Amygdala (tissue), 56 donors: ENCODE measurements at places on chromosomes 7 and 10.

DNA sequence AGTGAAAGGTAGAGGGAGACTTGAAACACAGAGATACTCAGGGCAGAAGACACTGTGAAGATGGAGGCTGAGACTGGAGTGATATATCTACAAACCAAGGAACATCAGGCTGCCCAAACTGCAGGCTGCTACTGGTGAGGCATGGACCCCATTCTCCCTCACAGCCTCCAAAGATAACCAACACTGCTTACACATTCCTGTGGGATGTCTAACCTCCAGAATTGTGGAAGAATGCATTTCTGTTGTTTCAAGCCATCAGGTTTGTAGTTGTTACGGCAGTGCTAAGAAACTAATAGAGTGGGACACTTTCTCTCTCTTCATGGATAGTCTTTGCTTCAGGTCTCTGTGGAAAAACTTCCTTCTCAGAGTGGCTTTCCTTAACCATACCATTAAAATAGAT lies 182.6 kb upstream of the TMEM106B start:
- DNase-seq, result no peak

DNA sequence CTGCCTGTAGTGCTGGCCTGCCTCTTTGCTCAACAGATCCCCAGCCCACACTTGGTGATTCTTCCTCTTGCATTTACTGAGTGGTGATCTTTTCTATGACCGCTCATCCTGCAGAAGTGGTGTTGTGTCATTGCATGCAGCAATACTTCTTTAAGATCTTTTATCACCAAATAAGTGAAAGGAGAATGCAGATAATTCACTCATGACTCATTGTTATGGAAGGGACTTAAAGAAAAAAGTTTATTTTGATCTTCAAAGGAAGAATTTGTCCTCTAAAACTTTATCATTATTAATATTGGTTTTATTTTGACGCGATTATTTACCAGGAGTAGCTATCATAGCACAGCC lies 489.1 kb upstream of the CELF2 start:
- no peak for DNase-seq

DNA sequence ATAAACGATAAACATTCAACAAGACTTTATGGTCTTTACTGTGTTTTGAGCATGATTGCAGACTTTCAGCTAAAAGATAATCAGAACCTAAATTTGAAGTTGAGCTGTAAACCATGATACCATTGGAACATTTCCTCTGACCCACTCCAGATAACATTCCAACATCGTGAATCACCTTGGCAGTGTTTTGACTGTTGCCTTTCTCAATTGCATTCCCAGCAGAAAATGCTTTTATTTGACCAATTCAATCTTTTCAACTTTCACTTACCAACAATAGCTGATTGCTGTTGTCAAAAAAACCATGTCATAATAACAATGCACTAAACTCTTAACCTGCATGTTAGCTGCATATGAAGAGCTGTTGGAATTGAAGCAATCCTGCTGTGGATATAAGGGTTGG lies 165.5 kb downstream of the MDFIC start:
- DNase-seq, result no peak

DNA sequence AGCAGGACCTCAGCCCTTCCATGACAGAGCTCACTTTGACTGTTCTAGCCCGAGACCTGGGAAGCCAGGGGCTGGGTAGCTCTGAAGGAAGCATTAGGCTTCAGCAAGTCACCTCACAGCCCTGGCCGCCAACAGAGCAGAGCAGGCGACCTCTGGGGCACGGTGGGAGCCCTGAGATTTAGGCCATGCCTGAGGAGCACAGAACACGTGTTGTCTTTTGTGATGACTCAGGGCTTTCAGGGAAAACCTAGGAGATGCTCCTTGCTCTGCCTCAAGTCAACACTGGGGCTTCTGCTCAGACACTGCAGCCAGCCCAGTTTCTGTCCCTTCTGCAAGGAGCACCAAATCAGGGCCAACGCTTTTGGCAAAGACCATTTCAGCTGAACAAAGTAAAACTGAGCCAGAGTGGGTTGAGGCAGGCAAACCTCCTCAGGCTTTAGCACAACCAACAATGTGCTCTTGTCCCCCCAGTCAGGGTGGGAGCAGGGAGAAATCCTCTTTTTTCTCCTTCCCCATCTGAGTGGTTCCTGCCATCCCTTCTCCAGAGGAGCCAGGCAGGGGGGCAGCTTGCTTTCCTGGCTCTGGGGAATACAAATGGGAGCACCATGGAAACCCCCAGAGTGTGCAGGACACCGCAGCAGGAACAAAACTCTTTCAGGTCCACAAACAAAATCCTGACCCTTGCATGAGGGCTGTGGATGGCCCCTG lies 14.4 kb downstream of the CAMK2G start:
- DNase-seq, result peak; percentile 63

DNA sequence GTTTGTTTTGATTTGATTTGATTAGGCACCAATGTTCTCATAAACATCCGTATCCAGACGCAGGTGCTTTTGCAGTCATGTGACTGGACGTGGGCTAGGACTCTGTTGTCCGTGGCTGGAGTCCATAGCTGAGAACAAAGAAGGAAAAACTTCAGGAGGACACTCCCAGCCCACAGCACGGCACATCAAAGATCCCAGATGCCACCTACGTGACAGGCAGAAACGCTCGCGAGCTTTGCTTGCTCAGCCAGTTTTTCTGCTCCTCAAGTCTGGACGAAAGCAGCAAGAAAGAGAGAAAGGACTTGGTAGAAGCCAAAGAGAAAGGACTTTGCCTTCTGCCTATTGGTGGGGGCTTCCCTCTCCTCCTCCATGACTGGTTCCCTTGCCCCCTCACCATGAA lies 6.9 kb upstream of the ZKSCAN1 start:
- DNase-seq, result no peak

DNA sequence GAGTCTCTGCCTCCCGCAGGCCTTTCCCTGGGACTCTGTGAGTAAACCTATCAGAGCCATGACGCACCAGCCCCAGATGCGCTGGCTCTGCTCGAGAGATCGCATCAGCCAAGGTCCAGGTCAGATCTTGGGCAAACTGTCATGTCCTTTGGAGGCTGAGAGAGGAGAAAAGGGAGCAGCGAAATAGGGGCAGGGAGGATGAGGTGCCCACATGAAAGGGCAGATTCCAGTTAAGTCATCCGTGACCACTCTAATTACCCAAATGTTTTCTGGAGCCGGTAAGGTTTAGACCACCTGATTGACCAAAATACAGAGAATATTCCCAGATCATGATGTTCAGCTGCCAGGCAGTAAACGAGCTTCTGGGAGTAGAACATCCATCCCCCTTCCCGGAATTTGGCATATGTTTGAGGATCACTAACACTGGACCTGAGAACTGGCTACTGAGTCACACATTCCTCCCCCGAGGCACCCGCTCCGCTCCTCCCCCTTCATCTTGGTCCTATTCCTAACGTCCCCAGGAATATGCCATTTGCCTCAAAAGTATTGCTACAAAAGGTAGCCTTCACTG lies 88.0 kb downstream of the FGFR2 start:
- DNase-seq, result no peak

DNA sequence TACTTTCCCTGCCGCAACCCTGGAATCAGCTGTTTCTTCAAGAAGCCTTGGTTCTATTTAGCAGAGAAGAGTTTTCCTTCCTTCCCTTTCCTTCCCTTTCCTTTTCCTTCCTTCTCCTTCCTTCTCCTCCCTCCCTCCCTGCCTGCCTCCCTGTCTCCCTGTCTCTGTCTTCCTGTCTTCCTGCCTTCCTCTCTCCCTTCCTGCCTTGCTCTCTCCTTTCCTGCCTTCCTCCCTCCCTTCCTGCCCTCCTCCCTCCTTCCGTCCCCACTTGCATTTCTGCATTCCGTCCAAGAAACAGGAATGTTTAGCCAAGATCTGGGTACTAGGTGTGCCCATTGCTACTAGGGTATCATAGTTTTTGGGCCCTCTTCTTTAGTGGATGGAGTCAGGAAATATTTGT lies 21.9 kb downstream of the SND1 start:
- no peak for DNase-seq

GRCh38 chr7:69967689-69968450 lies 369.6 kb downstream of the AUTS2 start:
- no peak for DNase-seq

GRCh38 chr7:152899548-152900109 lies 140.1 kb downstream of the ACTR3B start:
- no peak for DNase-seq

DNA sequence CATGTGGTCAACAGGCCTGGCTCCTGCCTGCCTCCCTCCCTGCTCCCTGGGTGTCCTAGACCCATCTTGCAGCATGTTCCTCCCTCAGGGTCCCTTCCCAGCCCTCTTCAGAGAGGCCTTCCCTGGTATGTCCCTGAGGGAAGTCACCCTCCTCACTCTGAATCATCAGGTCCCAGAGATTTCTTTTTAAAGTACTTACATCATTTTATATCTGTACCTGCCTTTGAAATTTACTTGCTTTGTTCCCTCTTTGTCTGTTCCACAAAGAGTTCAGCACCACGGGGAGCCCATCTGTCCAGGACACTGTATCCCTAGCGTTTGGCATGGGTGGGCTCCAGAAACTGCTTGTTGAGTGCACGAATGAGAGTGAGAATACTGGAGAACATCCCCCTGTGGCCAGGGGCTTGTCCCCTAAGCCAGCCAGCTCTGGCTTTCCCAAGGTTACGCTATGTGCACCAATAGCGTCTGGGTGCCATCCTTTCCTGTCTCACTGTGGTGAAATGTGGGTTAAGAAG lies 50.6 kb upstream of the IGFBP3 start:
- no peak for DNase-seq

DNA sequence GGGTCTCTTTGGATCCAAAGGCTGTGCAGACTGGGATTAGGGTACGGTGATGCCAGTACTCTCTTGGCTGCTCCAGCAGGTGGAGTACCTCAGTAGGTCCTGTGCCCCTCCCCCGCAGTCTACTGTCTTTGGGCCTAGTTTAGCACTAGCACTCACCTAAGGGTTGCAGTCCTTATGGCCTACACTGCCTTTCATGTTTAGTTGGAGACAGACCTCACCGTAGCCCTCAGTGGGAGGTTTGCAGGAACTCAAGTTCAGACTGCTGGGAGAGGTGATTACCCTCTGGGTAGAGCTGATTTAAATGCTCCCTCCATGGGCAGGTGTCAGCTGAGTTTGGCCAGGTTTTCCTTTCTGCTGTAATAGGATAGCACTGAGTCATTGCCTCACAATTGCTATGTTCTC lies 210.8 kb upstream of the TMEM196 start:
- no peak for DNase-seq

DNA sequence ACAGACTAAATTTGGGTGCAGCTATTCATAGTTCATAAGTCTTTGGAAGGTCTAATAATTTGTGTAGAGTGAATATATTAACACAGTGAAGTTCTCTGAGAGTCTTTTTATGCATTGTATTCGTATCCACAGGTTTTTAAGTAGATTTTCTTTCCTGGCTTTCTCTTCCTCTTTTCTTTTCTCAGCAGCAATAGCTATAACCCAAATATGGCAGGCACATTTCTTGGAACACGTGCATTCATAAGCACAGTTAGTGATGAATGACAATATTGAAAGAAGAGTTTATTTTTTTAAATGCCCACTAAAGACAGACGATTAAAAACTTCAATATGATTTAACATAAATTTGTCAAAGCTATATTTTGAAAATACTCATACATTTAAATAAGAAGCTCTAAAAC lies 220.5 kb upstream of the MBL2 start:
- DNase-seq, result no peak

GRCh38 chr7:22598318-22598920 lies 98.4 kb upstream of the STEAP1B start:
- DNase-seq, result no peak

DNA sequence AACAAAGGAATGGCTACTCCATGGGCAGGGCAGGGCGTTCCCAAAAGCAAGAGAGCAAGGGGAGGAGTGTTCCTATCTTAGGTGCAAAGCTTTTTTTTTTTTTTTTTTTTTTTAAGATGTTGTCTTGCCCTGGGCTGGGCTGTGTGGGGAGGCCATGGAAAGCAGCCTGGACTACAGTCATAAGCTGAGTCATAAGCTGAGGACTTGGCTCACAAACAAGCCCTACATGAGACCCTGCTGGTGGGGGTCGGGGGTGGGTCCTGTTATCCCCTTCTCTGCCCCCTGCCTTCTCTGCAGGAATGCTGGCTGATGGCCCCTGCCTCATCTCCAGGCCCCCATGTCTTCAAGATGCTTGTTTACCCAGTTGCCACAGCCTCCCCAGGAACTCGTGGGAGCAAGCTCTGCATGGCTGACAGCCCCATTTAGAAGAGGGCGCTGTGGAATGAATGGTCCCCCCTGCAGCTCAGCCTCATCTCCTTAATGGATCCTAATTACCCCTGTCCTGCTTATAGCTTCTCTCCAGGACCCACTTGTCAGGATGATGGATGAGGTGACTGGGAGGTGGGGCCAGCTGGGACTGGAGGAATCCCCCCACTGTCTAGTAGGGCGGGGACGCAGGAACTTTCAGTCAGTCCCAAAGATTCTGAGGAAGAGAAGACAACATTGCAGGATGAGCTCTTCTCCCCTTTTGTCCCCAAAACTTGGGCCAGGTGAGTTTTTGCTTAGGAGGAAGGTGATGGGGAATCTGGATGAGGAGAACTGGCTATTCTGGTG lies 340.8 kb upstream of the PODXL start:
- DNase-seq, result no peak

GRCh38 chr7:134852625-134853024 lies 73.2 kb downstream of the CALD1 start:
- DNase-seq, result no peak

- no peak for DNase-seq
These were observed 108.8 kb upstream of the WDR11 start for GRCh38 chr10:120742373-120742772.

- no peak for DNase-seq
These were observed 53.6 kb upstream of the ELN start for GRCh38 chr7:73974101-73974947.

GRCh38 chr10:105358911-105359310 lies 717.8 kb downstream of the SORCS3 start:
- DNase-seq, result no peak

DNA sequence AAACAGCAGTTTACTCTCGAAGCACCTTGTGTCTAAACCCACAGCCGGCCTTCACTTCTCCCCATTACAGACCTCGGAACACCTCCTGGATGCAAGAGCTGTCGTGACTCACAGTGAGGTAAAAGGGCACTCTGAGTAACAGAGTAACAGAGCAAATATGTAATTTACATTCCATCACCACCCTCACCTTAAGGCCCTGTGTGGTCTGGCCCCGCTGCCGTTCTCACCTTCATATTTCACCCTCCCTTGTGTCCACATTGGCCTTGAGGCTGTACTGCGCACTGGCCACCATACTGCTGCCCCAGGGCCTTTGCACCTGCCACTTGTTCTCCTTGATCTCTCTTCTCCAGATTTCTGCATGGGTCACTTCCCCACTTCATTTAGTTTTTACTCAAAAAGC lies 12.6 kb downstream of the FFAR4 start:
- DNase-seq, result no peak

GRCh38 chr7:47473499-47474210 lies 108.3 kb downstream of the TNS3 start:
- DNase-seq, result no peak

GRCh38 chr7:47991741-47992311 lies 12.4 kb upstream of the HUS1 start:
- DNase-seq, result peak; percentile 34

DNA sequence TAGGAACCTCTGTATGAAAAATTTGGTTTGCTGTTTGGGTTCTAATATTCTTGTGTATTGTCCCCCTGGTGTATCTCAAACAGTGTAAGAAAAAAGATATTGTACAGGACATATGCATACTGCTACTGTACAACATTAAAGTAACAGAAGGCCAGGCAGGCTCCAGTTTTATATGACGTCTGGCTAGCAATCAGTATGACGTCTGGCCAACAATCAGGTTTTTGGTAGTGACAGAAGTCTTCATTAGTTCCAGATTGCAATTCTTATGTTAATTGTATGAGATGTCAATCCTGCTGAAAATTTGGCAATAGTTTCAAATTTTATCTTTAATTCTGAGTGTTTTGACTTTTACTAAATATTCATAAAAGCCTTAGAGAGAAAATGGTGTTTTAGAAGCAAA lies 67.9 kb upstream of the KCND2 start:
- DNase-seq, result no peak
